Activated CD8-positive, alpha-beta memory T cell treated with anti-CD3 and anti-CD28 coated beads for 36 hours (primary cell): ENCODE measurements at places on chromosomes 12 and 14. TPM values are rescaled to one million over a fixed set of nuclear protein-coding genes. Genes with fewer than 3 reads are reported as not detected.

Gene LALBA
- total RNA-seq, result not detected

Gene POTEG
- total RNA-seq, result not detected

Gene ENDOU
- not detected for total RNA-seq

Gene ACSS3
- not detected for total RNA-seq

Gene CPNE6
- total RNA-seq, result not detected

Gene TRPV4
- total RNA-seq, result not detected

Gene SLC10A1
- total RNA-seq, result not detected

Gene KRT72
- not detected for total RNA-seq

Gene CLMN
- 0.40 TPM for total RNA-seq

Gene ZNF891
- total RNA-seq, result 2.0 TPM

Gene CCER1
- total RNA-seq, result not detected

Gene TSHR
- not detected for total RNA-seq

Gene HOXC6
- not detected for total RNA-seq

Gene CCDC177
- not detected for total RNA-seq

Gene RPL10L
- not detected for total RNA-seq

Gene MYO1H
- total RNA-seq, result not detected

Gene GLS2
- 3.1 TPM for total RNA-seq
